ENCODE measurements at places on chromosomes 1 and 21. TPM values are rescaled to one million over a fixed set of nuclear protein-coding genes. Genes with fewer than 3 reads are reported as not detected.

PIGR gene
- total RNA-seq, result 3,176 TPM

DNA sequence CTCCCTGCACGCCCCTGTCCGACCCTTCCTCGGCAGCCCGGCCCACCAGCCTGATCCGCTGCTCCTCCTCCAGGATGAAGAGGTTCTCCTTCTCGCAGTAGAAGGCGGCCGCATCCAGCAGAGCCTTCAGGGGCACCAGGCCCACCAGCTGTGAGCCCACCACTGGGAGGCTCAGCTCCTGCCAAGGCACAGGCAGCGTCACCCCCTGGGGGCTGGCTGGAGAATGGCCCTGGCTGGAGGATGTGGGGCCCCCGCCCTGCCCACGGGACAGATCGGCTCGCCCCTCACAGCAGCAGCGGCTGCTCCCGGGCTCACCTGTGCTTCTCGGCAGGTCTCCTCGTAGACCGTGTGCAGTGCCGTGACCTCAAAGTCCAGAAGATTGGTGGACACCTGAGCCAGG, 5.3 kb downstream of the FTCD start:
- no peak overlapping the region for H3K4me3 ChIP-seq
- H3K36me3 ChIP-seq, result no peaks in the 10 kb centered on the region
- no peak overlapping the region for H3K27ac ChIP-seq
- no peaks in the 10 kb centered on the region for H3K27me3 ChIP-seq

TMEM125 gene
- total RNA-seq, result 65.8 TPM

GRCh38 chr1:207825719-207826556, 74.1 kb downstream of the CD46 start:
- H3K4me3 ChIP-seq, result peak overlapping the region; percentile 45
- no peak for DNase-seq
- H3K4me1 ChIP-seq, result peaks cover 75% of the 10 kb centered on the region
- H3K36me3 ChIP-seq, result no peaks in the 10 kb centered on the region
- H3K27ac ChIP-seq, result peak overlapping the region; percentile 93

DNA sequence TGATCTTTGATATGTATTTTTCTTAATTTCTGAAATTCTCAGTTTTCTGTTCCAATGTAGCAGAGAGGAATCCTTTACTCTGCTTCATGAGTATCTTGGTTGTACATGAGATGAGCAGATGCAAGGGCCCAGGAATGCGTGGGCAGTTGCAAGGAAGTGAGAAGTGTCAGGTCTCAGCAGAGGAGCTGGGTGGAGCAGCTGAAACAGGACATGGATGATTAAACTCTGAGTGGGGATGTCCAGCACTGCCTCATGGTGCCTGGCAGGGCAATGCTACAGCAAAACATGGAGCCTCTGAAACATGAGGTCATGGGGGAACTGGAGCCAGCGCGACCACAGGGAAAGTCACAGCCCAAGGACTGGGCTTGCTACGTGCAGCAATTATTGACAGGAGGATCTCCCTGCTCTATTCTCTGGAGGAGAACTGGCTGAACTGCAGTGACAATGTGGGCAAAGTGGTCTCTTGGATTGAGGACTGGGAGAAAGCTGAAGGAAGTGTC, 48.4 kb downstream of the COLGALT2 start:
- H3K4me3 ChIP-seq, result no peak overlapping the region
- no peak overlapping the region for H3K27ac ChIP-seq
- no peaks in the 10 kb centered on the region for H3K4me1 ChIP-seq
- no peaks in the 10 kb centered on the region for H3K27me3 ChIP-seq

GRCh38 chr1:15391366-15391765, 18.3 kb upstream of the EFHD2 start:
- H3K27ac ChIP-seq, result no peak overlapping the region
- no peak for DNase-seq
- H3K27me3 ChIP-seq, result no peaks in the 10 kb centered on the region
- no peaks in the 10 kb centered on the region for H3K4me1 ChIP-seq
- no peak overlapping the region for H3K4me3 ChIP-seq

GRCh38 chr1:176033474-176033873, 173.6 kb downstream of the COP1 start:
- H3K36me3 ChIP-seq, result no peaks in the 10 kb centered on the region
- no peaks in the 10 kb centered on the region for H3K27me3 ChIP-seq
- no peak overlapping the region for H3K27ac ChIP-seq
- DNase-seq, result no peak

DNA sequence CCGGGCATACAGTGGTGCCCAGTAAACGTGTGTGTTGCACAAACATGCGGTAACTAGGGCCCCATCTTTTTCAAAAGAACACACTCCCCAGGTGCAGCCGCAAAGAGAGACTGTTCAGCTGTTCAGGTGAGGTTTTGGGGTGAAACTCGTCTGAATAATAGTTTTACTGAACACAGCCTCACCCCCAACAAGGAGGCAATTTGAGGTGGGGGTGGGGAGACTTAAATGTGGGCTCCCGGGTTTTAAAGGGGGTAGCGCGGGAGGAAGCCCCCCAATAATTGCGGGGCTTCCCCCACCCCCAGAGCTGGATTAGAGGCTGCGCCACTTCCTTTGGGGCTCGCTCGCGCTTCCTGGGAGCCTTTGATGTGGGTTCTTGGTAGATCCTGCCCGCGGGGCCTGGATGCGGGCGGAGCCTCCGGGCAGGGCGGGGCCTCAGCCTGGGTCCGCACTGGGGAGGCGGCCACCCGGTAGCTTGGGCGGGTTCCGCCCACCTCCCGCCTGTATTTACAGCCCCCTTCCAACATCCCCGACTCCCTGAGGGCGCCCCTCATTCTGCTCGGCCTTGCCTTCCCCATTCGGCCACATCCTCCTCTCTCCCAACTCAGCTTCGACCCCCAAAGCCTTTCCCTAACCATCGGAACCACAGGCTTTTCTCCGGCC, 6.4 kb upstream of the EPHA2 start:
- H3K4me3 ChIP-seq, result peak overlapping the region; percentile 11
- H3K36me3 ChIP-seq, result no peaks in the 10 kb centered on the region
- peak overlapping the region; percentile 28 for H3K27ac ChIP-seq
- H3K27me3 ChIP-seq, result no peaks in the 10 kb centered on the region
- H3K4me1 ChIP-seq, result no peaks in the 10 kb centered on the region
- peak; percentile 87 for DNase-seq

- H3K27ac ChIP-seq, result no peak overlapping the region
- no peaks in the 10 kb centered on the region for H3K4me1 ChIP-seq
- H3K4me3 ChIP-seq, result no peak overlapping the region
- no peaks in the 10 kb centered on the region for H3K36me3 ChIP-seq
- H3K27me3 ChIP-seq, result no peaks in the 10 kb centered on the region
Measured at GRCh38 chr1:60036856-60037460, 36.6 kb downstream of the C1orf87 start.

- DNase-seq, result no peak
- H3K27me3 ChIP-seq, result no peaks in the 10 kb centered on the region
- no peak overlapping the region for H3K4me3 ChIP-seq
- H3K4me1 ChIP-seq, result no peaks in the 10 kb centered on the region
- no peak overlapping the region for H3K27ac ChIP-seq
Measured at GRCh38 chr1:231059566-231060193, 19.6 kb upstream of the FAM89A start.

- H3K4me3 ChIP-seq, result no peak overlapping the region
- H3K4me1 ChIP-seq, result no peaks in the 10 kb centered on the region
- no peaks in the 10 kb centered on the region for H3K27me3 ChIP-seq
- no peak overlapping the region for H3K27ac ChIP-seq
Measured at GRCh38 chr21:41965461-41966013, 11.7 kb upstream of the C2CD2 start.

GRCh38 chr1:998745-998994, 1.2 kb downstream of the HES4 start:
- no peak overlapping the region for H3K27ac ChIP-seq
- H3K27me3 ChIP-seq, result peaks cover 30% of the 10 kb centered on the region
- peaks cover 10% of the 10 kb centered on the region for H3K4me1 ChIP-seq
- no peaks in the 10 kb centered on the region for H3K36me3 ChIP-seq

Data from Peyer's patch (tissue), 4 donors.